Renal cortical epithelial cell (primary cell): ENCODE measurements at places on chromosomes 13 and 19. TPM values are rescaled to one million over a fixed set of nuclear protein-coding genes. Genes with fewer than 3 reads are reported as not detected.

The IGSF23 gene
- total RNA-seq = 0.17 and 2.7 TPM in 2 replicates

GRCh38 chr13:73822668-73823592, 311.3 kb downstream of the KLF12 start:
- no peak for DNase-seq

GRCh38 chr13:49587311-49587847, 2.0 kb upstream of the RCBTB1 start:
- no peak for DNase-seq

The ANO8 gene
- 5.9 and 10.3 TPM in 2 replicates for total RNA-seq

The ZNF829 gene
- total RNA-seq = 3.8 and 4.0 TPM in 2 replicates

The IGFL3 gene
- total RNA-seq = not detected in 2 replicates

DNA sequence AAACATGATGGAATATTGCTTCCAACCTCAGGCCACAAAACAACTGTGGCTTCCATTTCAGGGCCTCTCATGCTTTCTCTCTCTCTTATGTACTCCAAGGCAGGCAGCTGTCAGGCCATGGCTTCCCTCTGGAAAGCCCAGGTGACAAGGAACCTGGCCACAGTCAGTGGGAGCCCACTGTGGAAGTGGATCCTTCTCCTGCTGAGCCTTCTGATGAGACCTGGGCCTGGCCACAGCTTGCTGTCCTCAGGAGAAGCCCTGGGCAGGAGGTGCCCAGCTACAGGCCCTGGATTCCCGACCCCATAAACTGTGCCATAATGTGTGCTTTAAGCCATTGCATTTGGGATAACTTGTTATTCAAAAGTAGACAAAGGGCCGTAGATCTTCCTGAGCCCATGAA, 71.2 kb downstream of the SPACA7 start:
- DNase-seq = no peak

- DNase-seq = no peak
These were observed 7.5 kb downstream of the TEX29 start for GRCh38 chr13:111327730-111328573.
